ENCODE measurements at places on chromosomes 11 and 22. TPM values are rescaled to one million over a fixed set of nuclear protein-coding genes. Genes with fewer than 3 reads are reported as not detected.

Gene GLYAT
- not detected for total RNA-seq

Gene FLRT1
- 1.4 TPM for total RNA-seq

Gene VPREB1
- total RNA-seq, result not detected

Gene NFAM1
- total RNA-seq, result 1.1 TPM

Gene SPON1
- 54.2 TPM for total RNA-seq

Gene PGM2L1
- 7.9 TPM for total RNA-seq

Gene NLRP10
- not detected for total RNA-seq

GRCh38 chr11:117603932-117604331 lies 193.1 kb downstream of the DSCAML1 start:
- H3K4me3 ChIP-seq, result no peak overlapping the region
- H3K27me3 ChIP-seq, result no peaks in the 10 kb centered on the region
- no peak for DNase-seq
- no peak overlapping the region for H3K27ac ChIP-seq

Gene CCDC87
- total RNA-seq, result 0.96 TPM

Measured in transverse colon (tissue), 4 donors.